ENCODE measurements at places on chromosomes 4 and X.

- DNase-seq, result no peak
Observed at GRCh38 chrX:79130857-79131256, 13.6 kb upstream of the GPR174 start.

DNA sequence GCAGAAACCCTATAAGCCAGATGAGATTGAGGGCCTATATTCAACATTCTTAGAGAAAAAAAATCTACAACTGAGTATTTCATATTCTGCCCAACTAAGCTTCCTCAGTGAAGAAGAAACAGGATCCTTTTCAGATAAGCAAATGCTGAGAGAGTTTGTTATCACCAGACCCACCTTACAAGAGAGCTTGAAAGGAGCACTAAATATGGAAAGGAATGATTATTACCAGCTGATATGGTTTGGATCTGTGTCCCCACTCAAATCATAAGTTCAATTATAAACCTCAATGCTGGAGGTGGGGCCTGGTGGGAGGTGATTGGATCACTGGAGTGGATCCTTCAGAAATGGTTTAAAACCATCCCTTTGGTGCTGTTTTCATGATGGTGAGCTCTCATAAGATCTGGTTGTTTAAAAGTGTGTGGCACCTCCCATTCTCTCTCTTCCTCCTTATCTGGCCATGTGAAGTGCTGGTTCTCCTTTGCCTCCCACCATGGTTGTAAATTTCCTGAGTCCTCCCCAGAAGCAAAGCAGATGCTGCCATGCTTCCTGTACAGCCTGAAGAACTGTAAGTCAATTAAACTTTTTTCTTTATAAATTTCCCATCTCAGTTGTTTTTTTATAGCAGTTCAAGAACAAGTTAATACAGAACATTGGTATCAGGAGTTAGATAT is 144.2 kb downstream of the MSN start:
- no peak for DNase-seq

- DNase-seq, result no peak
Observed at GRCh38 chr4:152166567-152166966, 369.3 kb downstream of the FBXW7 start.

- DNase-seq, result no peak
Observed at GRCh38 chrX:109553862-109554261, 17.2 kb downstream of the NXT2 start.

DNA sequence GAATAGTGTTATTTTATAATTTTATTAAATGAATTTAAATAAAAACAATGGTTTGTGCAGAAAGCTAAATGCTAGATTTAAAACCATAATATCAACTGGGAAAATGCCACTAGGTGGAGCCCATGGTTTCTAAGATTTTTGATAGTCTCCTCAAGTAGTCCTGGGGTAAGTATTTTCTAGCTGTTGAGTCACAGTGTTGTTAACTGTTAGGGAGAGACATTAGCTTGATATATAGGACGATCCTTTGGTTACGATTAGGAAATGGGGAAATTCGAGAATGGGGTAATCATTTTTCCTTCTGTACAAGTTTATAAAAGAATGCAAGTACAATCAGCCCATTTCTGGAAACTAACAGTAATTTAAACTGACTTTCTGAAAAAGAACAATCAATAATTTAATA is 378.4 kb downstream of the ANKRD50 start:
- DNase-seq, result no peak

GRCh38 chr4:108959491-108959890 is 196.6 kb upstream of the ETNPPL start:
- DNase-seq, result no peak

DNA sequence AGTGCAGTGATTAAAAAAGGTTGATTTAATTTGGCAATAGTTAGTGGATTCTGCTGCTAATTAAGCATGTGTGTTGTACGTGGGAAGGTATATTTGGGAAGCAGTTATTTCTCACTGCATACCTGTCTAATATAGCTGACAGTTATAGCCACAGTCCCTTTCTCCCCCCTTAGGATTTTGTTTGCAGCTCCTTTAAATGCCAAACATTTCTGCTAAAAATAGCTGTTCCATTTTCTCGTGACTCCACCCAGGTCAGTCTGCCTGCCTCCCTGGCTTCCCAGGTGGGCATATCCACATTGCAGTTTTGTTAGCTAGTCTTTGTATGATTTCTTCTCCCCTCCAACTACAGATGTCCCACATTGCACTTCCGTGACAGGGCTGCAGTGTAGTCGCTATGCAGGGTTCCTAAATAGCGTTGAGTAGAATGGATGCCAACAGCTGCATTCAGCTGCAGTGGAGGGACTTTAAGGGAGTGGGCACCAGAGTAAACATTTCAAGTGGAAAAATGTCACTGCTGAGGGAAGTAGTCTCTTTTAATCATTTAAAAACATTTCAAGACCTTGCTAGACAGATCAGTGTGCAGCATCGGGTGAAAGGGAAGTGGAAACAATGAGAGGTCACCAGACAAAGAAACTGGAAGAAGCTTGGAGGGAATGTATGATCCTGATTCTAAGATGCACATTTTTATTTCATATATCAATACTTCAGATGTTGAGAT is 326.3 kb downstream of the RAPGEF2 start:
- DNase-seq, result no peak

DNA sequence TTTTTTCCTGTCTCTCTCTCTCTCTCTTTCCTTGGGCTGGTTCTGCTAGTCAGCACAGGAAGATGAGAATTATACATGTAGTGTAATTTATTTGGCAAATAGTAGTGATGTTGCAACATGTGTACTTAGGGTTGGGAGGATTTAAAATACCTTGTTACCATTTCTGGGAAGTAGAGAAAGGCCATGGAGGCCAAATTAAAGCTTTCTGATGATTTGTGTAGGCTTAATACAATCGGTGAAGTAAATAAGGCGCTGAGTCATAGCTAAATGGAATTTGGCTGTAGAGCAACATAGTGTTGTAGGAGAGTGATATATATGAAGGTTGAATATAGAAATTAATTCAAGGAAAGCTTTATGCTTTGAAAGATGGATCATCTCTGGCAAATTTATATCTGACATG is 295.3 kb downstream of the GRID2 start:
- no peak for DNase-seq

GRCh38 chrX:25017667-25018247 is 2.0 kb upstream of the ARX start:
- DNase-seq, result no peak

- DNase-seq, result no peak
Observed at GRCh38 chrX:70244881-70245280, 10.4 kb downstream of the AWAT1 start.

DNA sequence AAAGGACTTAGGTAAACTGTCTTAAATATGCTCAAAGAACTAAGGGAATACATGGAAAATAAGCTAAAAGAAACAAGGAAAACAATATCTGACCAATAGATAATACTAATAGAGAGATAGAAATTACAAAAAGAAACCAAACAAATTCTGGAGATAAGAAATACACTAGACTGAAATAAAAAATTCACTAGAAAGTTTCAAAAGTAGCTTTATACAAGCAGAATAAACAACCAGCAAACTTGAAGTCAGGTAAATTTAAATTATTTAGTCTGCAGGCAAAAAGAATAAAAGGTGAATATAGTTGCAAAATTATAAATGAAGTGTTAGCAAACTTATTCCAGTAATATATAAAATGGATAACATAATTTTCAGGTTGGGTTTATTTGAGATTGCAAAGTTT is 760.9 kb upstream of the INTU start:
- DNase-seq, result no peak

DNA sequence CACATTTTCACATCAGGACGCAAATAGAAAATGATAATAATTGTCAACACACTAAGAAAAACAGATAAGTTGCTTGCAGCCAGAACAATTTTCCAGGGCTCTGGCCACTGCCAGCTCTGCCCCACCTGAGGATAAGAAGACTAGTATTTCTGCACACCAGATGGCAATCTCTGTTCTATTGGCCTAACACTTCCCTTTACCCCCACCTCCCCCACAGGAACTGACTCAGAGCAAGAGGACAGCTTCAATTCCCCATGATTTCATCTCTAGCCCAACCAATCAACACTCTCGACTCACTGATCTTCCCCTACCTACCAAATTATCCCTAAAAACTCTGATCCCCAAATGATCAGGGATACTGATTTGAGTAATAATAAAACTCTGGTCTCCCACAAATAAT is 164.0 kb downstream of the SMARCA1 start:
- DNase-seq, result no peak

- no peak for DNase-seq
Observed at GRCh38 chr4:161404346-161405110, 759.3 kb downstream of the FSTL5 start.

GRCh38 chr4:169906104-169906503 is 120.1 kb downstream of the MFAP3L start:
- no peak for DNase-seq

- no peak for DNase-seq
Observed at GRCh38 chrX:9062641-9063040, 28.7 kb upstream of the FAM9B start.

DNA sequence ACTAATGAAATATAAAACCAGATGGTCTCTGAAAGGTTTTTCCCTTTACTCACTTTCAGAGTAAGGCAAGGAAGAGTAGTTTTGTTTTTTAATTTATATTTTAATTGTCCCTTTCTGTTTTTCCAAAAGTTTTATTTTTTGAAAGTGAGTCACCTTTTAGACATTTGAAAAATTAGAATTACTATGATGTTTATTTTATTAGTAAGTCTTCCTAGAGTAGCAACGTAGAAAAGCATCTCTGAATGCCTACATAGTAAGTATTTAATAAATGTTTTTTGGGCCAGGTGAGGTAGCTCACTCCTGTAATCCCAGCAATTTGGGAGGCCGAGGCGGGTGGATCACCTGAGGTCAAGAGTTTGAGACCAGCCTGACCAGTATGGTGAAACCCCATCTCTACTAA is 51.1 kb downstream of the TET2 start:
- DNase-seq, result no peak
